NCI-H2107 (cell line): ENCODE measurements at places on chromosomes 4 and X.

DNA sequence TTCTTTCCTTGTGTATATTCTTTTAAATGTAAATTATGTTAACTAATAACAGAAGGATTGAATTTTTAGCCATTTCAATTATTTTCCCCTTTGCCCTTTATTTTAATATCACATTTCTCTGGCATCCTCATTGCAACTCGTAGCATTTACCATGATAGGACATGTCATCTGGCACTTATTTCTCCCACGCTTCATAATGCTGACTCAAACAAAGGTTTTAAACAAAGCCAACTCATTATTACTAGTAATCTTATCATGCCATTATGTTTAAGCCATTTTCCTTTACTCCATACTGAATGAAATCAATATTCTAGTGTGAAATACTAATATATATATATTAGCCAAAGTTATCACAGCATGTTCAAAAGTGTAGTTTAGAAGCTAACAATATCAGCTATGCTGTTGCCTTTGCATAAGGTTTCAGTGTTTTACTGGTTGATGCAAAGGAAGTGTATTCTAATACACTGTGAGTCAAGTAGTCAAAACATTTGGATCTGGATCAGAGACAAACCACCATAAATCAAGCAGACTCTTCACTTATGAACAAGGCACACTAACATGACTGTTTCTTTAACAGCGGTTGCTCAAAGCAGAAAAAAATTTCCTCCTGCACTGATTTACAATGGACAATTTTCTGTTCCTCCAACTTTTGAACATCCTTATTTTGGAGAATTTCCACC is 281.6 kb downstream of the SLC7A11 start:
- DNase-seq, result no peak

DNA sequence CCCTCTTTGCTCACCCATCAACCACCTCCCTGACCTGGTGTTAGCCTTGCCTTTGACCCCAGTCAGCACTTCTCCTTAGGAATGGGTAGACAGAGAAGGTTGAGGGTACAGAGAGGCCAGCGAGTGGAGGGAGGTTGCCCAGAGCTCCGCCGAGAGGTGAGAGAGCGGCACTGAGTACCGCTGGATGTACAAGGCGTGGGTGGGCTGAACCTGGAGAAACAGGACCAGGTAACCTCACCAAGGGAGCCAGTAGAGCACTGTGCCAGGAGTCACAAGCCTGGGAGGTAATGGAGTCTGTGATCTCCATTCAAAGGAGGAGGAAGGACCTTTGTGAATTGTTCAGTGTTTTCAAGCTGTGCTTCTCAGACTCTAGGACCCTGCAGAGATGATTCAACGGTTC is 256.2 kb downstream of the EVC2 start:
- DNase-seq, result no peak

DNA sequence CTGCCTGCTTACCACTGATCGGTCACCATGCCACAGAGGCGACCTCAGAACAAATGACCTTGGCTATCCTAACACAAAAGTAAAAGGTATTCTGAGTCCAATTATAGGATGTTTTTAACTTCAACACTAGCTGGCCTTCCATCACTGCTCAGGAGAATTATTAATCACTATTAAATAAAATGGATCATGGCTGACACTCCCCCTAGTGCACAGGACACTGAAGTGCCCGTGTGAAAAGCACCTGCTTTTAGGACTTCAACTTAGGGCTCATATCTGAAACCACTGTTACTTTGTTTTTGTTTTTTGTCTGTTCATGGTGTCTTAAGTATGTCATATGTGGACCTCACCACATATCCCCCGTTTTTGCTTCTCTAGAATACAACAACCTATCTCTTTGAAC is 33.9 kb downstream of the STX18 start:
- no peak for DNase-seq

DNA sequence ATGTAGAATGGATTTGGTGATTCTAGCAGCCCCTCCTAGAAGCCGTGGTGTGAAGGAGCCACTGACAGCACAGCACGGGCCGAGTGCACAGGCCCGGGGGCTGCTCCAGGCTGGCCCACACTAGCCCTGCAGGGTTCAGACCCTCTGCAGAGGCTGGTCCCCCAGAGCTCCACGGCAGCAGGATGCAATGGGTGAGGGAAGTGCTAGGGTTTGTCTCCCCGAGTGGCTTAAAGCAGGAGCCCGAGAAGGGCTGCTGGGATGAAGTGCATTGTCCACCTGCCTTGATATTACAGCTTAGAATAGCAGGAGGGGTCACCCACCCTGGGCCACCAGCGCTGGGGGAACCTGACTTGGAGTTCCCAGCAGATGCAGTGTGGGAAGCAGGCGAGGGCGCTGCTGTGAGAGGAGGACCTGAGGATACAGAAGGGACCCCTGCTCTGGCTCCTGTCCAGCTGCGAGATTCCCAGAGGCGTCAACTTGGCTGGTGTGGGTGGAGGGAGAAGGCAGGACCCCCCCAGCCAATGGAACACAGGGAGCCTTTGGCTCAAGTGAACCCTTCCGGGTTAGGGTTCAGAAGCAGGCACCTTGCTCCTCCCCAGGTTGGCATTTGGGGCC is 30.0 kb downstream of the WDR1 start:
- DNase-seq, result no peak

DNA sequence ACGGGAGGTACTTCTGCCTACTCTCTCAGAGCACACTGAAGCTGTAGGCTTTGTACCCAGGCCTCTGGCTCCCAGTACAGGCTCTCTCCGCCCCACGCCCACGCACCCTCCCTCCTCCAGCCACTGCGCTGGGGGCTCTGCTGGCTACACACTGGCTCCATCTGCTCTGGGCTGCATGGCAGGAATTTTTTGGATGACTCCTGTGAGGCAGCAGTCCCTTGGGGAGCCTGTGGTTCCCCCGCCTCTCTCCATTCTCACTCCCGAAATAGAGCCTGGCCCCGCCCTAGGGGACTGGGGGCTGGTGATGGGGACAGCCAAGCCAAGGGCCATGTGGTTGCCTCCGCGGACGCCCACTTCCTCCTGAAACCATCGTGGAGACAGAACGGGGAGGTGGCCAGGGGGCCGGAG is 58.1 kb upstream of the ADRA2C start:
- DNase-seq, result no peak

DNA sequence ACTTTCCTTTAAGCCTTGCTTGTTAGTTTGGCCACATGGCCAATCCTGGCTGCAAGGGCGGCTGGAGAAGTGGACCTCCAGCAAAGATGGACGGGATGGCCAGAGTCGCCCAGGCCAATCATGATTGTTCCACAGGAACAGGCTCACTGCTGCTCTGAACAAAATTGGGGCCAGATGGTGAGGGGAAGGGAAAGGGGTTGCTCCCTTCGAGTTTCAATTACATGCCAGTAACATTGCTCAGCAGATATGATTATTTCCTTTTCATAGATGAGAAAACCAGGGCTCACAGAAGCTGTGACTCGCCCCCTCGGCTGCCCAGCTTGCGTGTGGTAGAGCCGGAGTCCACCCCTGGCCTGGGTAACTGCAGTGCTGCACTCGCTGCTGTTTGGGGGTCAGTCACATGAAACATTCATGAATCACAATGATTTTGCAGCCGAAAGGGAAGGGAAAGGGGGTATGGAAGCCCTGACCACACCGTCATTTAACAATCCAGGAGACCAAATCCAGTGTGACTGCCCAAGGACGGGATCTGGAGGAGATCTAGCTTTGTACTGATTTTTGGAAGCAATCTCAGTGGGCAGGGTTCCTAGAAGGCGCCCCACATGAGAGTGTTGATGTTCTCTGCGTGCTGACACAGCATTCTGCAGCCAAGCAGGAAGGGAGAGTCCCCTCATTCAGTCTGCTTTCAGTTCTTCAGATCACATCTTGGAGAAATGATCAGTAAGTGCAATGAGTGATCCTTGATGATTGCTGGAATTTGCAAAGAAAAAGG is 77.3 kb upstream of the MSX1 start:
- DNase-seq, result no peak

DNA sequence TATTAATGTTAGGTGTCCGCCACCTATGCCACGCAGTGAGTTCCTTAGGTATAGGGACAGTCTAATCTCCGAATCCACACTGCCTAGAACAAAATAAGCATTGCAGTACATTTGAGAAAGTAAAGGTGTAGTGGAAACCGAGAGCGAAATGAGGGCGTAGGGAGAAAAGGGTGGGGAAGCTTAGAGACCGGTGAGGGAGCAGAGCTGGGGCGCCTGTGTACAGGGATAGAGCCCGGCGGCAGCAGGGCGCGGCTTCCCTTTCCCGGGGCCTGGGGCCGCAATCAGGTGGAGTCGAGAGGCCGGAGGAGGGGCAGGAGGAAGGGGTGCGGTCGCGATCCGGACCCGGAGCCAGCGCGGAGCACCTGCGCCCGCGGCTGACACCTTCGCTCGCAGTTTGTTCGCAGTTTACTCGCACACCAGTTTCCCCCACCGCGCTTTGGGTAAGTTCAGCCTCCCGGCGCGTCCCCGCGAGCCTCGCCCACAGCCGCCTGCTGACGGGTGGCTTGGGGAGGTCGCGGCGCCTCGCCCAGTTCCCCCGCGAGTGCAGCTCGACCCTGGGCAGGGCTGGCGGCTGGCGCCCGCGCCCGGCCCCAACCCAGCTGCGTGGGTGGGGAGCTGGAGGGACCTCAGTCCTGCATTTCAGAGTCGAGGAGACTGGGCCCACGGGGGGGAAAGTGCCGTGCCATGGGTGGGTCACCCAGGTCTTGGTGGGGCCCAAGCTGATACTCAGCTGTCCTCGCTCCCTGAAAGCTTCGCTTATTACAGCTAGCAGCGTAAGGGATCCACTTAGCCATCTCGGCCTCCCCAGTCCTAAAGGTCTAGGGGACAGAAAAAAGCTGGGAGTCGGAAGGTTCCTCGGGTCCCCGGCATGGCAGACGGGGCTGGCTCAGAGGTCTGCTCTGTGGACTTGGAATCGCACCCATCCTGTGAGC is at the start of gene ANXA3:
ANXA3 (plus strand) TSS at position 351 of the 932 bp plus-strand sequence. CDS start 2,704 bp downstream, outside the sequence.
- DNase-seq, result no peak

DNA sequence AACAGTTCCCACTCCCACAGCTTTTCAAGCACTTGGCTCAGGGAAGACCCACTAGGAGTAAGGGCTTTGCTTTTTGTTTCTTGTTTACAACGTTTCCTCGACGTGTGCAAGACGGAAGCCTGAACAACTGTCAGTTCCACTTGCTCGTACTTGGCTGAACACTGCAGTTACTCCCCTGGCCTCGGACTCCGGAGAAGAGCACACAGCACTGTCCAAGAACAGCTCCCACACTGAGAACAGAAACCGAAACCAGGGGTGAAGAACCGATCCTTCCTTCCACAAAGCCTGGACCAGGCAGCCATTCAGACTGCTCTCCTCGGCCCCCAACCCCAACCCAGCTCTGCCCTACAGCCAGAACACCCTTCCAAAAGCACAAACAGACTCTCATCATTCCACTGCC is 25.5 kb downstream of the IRF2 start:
- no peak for DNase-seq

DNA sequence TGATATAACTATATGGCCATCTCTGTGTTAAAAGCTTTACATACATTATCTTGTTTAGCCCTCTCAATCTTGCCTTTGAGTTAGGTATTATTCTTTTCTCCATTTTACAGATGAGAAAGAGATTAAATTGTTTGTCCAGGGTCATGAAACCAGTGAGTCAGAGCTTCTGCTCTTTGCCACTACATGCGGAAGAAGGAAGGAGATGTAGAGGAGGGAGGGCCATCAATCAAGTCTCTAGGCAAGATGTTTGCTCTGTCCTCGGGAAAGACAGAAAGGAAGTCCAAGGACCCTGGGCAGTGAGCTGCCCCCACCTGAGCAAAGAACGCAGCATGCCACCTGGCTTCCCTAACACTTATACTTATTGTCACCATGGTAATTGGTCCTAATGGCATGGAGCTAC is 133.7 kb upstream of the IL1RAPL2 start:
- no peak for DNase-seq

DNA sequence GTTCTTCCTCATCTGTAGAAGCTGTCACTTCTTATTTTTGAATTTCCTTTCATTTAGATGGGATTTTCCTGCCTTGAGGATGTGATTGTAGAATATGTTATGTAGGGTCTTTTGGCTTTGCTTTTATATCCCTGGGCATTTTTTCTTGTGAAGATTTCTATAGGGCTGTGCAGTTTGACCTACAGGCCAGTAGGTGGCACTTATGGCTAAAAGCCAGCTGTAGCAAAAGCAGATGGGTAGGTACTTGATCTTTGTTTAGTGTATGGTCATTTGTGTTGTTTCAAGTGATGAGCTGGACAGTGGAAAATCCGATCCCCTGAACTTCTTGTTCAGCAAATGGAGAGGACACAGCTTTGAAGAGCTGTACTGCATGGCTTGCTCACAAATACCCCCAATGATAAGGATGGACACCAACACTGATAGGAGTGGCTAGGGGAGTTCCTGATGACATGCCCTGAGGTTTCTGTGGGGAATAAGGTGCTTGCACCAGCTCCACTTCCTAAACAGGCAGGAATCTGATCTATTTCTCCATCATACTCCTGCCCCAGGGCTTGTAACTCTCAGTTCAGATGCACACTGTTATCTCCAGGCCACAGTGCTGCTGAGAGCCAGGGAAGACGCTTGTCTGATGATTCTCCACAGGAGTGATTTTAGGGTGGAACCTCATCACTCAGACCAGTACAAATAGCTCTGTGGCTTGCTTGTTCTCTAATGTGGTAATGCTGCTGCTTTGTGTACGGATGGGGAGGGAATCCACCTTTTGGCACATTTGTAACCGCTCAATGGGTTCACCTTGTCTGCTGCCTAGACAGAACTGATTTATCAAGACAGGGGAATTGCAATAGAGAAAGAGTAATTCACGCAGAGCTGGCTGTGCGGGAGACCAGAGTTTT is 417.1 kb upstream of the MAGEB16 start:
- no peak for DNase-seq

DNA sequence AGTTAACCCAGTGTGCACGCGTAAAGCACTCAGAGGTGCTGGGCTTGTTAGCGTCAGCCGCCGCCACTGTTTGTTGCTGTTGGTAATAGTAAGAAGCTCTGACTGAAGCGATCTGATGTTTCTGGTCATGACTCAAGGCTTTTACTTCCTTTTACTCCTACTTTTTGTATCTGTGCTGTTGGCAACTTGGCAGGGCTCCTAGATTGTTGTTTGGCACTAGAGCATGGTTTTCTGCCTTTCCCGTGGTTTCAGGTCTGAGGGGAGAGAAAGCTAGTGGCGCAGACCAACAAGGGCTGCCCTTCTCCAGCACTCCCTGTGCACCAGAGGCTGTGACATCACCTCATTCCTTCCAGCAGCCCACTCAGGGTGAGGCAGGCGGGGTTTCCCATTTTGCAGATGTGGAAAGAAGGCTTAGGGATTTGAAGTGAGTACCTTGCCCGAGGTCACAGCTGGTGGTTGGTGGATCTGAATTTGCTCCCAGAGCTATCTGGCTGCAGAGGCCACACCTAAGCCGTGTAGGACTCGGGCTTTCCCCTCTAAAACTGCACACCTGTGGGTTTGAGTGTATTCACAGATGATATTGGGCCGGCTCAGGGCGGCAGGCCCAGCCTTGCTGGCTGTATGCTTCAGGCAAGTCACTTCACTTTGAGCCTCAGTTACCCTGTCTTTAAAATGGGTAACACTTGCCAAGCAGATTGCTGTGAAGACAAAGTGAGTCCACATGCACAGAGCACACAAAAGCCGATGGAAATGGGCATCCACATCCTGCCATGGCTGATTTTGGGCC is 51.2 kb upstream of the TADA2B start:
- DNase-seq, result no peak
